Smooth muscle cell of the pulmonary artery (primary cell): ENCODE measurements at places on chromosomes 2 and 18. TPM values are rescaled to one million over a fixed set of nuclear protein-coding genes. Genes with fewer than 3 reads are reported as not detected.

Gene KCNE4
- total RNA-seq = 37.7 and 120 TPM in 2 replicates

Gene KCNK3
- total RNA-seq = 0.89 and 4.1 TPM in 2 replicates

Gene OTOS
- total RNA-seq = not detected in 2 replicates

Gene AGXT
- not detected in 2 replicates for total RNA-seq

Gene SERPINB13
- not detected in 2 replicates for total RNA-seq

Gene AFG3L2
- 37.5 and 39.8 TPM in 2 replicates for total RNA-seq

Gene SPP2
- not detected in 2 replicates for total RNA-seq

Gene UGT1A5
- not detected in 2 replicates for total RNA-seq

Gene ITGA4
- 21.4 and 53.7 TPM in 2 replicates for total RNA-seq

Gene ALKAL2
- total RNA-seq = not detected in 2 replicates

Gene PTPRM
- total RNA-seq = 99.4 and 101 TPM in 2 replicates

Gene TRIM54
- 0.10 TPM in 1 of 2 replicates, not detected in the other for total RNA-seq

Gene SPATA3
- not detected in 2 replicates for total RNA-seq

Gene ACADL
- 0.33 and 1.7 TPM in 2 replicates for total RNA-seq

Gene FAM228A
- total RNA-seq = 0.72 and 3.2 TPM in 2 replicates

Gene PSMA8
- not detected in 2 replicates for total RNA-seq

Gene NAT8
- not detected in 2 replicates for total RNA-seq

Gene TWIST2
- 20.7 and 29.0 TPM in 2 replicates for total RNA-seq

Gene PPP4R3B
- 39.9 and 53.2 TPM in 2 replicates for total RNA-seq

Gene NGEF
- total RNA-seq = 1.3 and 5.7 TPM in 2 replicates

Gene RGPD3
- total RNA-seq = 0.20 and 0.26 TPM in 2 replicates

Gene EML4
- total RNA-seq = 40.8 and 59.7 TPM in 2 replicates

Gene GAD1
- total RNA-seq = 0.07 TPM in 1 of 2 replicates, not detected in the other

Gene CFC1
- not detected in 2 replicates for total RNA-seq

Gene ZNF2
- 10.6 and 11.1 TPM in 2 replicates for total RNA-seq

Gene SPDYA
- total RNA-seq = 0.83 and 0.91 TPM in 2 replicates

Gene KIAA2012
- total RNA-seq = not detected in 2 replicates

Gene HOXD3
- total RNA-seq = 0.26 and 3.2 TPM in 2 replicates

Gene APCDD1
- total RNA-seq = 0.96 and 8.2 TPM in 2 replicates

Gene TMEM163
- total RNA-seq = 0.13 and 0.76 TPM in 2 replicates

Gene SLC14A1
- 167 and 254 TPM in 2 replicates for total RNA-seq

Gene HES6
- total RNA-seq = 1.3 TPM in 2 replicates

Gene STPG4
- total RNA-seq = 0.07 and 0.20 TPM in 2 replicates

Gene EFR3B
- total RNA-seq = 0.85 and 2.4 TPM in 2 replicates

Gene INPP5D
- total RNA-seq = 0.59 and 0.65 TPM in 2 replicates

Gene ASAP2
- total RNA-seq = 63.4 and 72.9 TPM in 2 replicates

Gene TCF7L1
- 5.1 and 5.2 TPM in 2 replicates for total RNA-seq

Gene SNRPD1
- 8.4 and 11.1 TPM in 2 replicates for total RNA-seq

Gene GBX2
- total RNA-seq = 0.13 TPM in 2 replicates

Gene DYSF
- 2.3 TPM in 2 replicates for total RNA-seq

Gene CRIM1
- 576 and 578 TPM in 2 replicates for total RNA-seq

Gene LYPD6
- total RNA-seq = 0.07 TPM in 1 of 2 replicates, not detected in the other

Gene CPLX4
- total RNA-seq = not detected in 2 replicates

Gene CYTIP
- 5.5 and 23.5 TPM in 2 replicates for total RNA-seq

Gene NCKAP5
- total RNA-seq = 0.76 and 5.7 TPM in 2 replicates

Gene ST8SIA3
- total RNA-seq = not detected in 2 replicates

Gene PID1
- total RNA-seq = 35.6 and 48.6 TPM in 2 replicates
